ENCODE measurements at places on chromosomes 2 and 18. TPM values are rescaled to one million over a fixed set of nuclear protein-coding genes. Genes with fewer than 3 reads are reported as not detected.

The LRRC30 gene
- not detected for total RNA-seq

The FHL2 gene
- total RNA-seq = 265 TPM

The FAM110C gene
- 10.4 TPM for total RNA-seq

The CD302 gene
- total RNA-seq = 0.92 TPM

The UGT1A8 gene
- not detected for total RNA-seq

The ARHGEF33 gene
- 0.46 TPM for total RNA-seq

The PDE1A gene
- 0.08 TPM for total RNA-seq

The RASGRP3 gene
- 17.6 TPM for total RNA-seq

Measured in kidney epithelial cell (primary cell).